ENCODE measurements at places on chromosomes 1 and 21.

- DNase-seq: peak; percentile 72
Observed at GRCh38 chr1:29243023-29243870, 6.9 kb downstream of the PTPRU start.

- DNase-seq: peak; percentile 82
Observed at GRCh38 chr21:36209626-36210171, 53.1 kb downstream of the DOP1B start.

GRCh38 chr1:162910161-162910560, 49.2 kb upstream of the CCDC190 start:
- DNase-seq: no peak

DNA sequence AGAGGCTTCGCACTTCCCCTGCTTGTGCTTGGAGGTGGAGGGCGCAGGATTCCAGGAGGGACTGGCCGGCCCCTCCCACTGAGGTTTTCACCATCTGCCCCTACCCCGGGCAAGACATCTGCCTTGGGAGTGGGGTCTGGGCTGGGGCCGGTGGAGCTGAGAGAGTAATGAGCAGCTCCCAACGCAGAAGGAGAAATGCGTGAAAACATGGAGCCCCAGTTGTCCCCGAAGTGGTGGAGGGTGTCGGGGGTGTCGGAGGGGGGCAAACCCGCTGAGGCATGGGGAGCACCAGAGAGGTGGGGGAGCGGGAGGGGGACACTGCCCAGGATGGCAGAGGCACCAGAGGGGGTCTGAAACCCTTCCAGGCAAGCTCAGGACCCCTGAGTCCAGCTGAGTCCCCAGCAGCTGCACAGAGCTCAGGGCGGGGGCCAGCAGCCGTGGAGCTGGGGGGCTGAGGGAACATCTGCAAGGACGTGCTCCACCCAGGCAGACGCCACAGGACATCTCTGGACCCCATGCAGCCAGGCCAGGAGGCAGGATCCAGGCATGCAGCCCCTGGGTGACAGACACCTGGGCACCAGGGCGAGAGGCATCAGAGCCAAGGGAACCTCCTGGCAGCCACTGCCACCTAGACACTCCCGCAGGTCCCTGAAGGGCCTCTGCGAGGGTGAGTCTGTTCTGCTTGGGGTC, 110.6 kb downstream of the SIK1 start:
- no peak for DNase-seq

DNA sequence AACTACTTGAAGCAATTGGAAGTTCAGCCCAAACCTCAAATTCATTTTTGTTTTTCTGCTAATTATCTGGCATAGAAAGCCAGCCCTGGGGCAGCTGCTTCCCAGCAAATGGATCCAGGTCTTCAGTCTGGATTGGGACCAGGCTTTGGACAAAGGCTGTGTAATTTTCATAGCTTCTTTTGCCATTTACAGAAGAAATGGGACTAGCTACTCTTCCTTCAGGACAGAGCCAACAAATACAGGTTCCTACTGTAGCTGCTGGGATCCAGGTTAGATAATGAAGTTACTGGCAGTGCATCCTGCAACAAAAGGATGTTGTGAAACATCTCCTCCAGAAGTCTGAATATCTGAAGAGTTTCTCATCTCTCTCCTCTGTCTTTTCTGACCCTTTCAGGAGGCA, 171.5 kb upstream of the CAMK1G start:
- DNase-seq: peak; percentile 52
